T1000 (cell line): ENCODE measurements at places on chromosomes 13 and 19.

DNA sequence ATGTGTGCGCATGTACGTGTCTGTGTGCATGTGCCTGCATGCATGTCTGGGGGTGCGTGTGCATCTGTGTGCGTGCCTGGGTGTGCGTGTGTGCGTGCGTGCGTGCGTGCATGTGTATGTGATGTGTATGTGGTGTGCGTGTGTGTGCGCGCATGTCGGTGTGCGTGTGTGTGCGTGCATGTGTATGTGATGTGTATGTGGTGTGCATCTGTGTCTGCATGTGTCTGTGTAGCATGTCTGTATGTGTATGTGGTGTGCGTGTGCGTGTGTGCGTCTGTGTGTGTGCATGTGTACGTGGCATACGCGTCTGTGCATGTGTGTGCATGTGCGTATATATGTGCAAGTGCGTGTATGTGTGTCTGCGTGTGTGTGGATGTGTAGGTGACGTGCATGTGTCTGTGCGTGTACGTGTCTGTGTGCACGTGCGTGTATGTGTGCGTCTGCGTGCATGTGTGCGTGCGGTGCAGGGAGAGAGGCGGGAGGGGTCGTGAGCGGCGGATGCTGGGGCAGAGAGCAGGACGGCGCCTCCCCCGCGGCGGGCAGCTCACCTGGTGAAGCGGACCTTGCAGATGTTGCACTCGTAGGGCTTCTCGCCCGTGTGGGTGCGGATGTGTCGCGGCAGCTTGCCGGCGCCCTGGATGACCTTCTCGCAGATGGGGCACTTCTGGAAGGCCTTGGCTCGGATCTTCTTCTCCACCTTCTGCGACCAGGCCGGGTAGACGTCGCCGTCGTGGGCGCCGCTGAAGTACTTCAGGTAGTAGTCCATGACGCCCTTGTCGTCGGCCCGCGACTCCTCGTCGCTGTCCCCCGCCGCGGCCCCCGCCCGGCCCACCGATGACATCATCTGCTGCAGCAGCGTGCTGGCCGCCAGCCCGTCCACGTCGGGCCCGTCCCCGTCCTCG, 13.0 kb downstream of the ZBTB7A start:
- DNase-seq, result no peak

DNA sequence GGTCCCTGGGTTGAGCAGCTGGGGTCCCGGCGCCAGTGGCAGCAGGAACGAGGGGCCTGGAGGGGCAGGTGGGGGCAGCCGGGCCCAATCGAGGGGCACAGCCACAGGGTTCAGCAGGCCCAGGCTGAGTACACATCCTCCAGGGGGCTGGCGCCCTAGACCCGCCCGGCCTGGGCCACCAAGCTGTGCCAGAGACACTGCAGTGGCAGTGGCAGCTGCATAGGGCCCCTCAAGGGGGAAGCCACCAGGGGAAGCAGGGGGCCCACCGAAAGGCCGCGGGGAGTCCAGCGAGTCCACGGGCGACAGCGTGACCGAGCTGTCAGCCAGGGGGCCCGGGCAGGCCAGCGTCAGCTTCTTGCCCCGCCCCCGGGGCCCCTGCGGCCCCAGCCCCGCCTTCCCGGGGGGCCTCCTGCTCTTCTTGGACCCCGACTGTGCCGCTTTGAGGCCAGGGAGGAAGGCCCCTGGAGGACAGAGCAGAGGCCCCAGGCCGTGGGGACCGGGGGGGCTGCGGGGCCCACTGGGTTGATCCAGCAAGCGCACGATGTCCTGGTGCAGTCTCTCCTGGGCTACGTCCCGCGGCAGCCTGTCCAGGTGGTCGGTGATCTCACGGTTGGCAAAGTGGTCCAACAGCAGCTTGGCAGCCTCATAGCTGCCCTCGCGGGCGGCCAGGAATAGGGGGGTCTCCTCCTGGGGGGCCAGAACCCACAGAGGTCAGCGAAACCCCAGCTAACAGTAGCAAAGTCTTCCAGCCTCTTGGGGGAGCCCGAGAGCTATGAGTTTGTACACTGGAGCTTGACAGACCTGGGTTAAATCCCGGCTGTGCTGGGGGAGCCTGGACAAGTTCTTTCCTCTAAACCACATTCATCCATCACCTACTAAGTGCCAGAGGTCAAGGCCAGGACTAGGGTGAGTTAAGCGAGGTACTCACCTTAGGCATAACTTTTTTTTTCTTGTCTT, 39.5 kb downstream of the NOTCH3 start:
- no peak for DNase-seq

DNA sequence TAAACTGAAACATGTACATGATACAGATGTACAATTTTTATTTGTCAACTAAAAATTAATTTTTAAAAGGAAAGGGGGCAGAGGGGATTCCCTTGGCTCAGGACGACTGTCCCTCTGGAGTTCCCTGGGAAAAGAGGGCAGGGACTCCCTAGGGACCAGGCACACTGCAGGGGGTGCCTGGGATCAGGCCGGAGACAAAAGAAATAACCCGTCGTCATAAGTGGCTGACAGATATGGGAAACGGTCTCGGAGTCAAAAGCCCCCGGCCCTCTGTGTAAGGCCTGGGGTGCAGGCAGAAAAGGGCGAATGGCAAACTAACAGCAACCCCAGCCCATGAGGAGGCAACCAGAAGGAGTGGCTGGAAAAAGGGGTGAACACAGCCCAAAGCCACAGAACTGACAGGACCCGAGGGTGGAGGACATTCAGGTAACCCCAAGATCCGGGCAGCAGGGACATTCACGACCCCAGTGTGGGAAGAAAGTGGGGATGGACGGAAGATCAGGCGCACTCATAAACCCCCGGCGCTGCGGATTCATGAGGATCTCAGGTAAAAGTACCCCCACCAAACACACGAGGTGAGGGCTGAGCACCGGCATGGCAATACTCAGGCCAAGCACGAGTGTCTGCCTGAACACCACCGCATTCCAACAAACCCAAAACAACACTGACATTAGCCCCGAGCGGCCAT, 6.7 kb downstream of the MLLT1 start:
- DNase-seq, result no peak

GRCh38 chr19:3094601-3095440, 659 bp downstream of the GNA11 start:
- no peak for DNase-seq

DNA sequence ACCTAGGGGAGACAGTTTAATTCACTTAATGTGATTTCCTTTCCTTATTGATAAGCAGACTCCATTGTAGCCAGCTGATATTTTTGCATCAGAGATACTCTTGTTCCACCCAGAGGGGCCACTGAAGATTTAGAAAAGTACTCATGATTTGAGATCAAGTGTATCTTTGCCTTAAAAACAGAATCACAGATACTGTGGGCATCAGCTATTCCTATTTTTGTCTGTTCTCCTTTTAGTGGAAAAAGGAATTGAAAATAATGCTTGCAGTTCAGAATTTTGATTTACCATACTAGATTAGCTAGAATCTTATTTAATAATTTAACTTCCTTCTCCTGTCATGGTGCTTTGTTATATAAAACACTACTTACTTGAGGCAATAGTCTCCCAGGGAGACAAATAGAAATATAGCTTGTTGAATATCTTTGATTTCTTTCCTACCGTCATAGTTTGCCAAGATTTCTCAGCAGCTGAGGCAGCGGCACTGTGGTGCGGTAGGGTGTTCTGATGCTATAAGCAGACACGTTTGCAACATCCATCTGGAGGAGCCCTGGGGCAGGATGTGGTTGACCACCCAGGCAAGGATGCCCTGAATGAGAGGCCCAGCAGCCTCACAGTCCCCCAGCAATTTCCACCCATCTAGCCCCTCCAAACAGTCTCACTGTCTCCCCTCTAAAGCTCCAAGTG, 47.0 kb upstream of the RAP2A start:
- DNase-seq, result no peak

DNA sequence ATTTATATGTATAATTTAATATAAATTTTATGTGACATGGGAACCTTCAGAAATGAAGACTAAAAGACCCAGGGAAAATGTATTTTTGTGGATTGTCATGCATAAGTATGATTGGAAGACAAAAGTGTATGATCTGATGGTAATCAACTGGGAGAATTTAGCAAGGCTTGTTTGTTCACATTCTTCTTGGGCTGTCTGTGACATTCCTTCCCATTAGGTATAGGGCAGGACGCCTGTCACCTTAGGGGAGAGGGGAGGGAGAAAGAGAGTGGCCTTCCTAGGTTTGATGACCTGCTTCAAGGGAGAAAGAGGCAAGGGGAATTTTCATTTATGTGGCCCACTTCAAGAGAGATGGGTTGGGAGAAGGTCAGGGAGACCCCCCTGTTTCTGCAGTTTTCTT, 22.4 kb downstream of the PIBF1 start:
- no peak for DNase-seq

DNA sequence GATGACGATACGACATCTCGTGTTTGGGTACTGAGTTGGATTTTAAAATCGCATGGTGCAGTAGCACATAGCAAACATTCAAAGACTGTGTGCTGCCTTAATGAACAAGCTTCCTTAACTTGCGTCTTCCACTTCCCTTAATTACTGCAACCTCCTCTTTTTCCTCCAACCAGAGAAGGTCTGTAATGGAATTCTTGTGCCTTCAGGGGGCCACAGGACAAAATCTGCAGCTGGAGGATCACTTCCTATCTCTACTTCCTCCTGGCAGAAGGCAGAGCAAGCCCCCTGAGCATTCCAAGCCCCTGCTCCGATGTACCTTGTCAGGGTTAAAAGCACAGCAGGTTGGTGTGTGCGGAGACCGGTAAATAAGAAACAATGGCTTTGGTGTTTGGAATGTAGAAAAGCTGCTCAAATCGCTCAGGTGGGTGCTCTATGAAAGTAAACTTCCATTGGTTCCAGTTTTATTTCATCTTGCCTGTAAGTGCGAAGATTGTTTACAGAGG, 151.3 kb upstream of the UQCRFS1 start:
- no peak for DNase-seq

GRCh38 chr13:88235441-88235840, 564.3 kb downstream of the SLITRK5 start:
- no peak for DNase-seq

DNA sequence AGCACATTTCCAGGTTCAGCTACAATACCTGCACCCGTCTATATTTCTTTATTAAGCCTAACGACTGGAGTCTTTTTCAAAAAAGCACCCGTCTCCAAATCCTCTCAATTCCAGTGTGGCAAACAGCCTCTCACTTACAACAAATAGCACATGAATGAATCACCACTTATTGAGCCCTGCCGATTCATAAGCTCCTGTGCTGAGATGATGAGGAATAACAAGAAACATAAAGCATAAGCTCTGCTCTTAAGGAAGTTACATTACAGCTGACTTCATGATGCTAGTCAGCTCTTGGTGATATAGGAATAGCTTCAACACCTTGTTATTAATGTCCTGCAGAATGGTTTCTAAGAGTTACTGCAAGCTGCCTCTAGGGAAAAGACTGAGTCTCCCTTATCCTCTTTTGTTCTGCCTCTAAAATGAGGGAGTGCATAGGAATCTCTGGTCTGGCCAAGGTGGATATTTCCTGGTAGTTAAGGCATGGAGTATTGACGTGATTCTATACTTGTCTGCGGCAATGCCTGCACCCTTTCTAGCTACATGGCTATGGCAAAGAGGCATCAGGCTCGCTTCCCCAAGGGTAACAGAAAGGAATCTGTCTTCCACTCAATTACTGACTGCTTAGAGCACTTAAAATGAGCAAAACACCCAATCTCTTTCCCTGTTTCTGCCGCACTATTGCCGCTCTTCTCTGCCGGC, 195.7 kb downstream of the KLF12 start:
- no peak for DNase-seq

DNA sequence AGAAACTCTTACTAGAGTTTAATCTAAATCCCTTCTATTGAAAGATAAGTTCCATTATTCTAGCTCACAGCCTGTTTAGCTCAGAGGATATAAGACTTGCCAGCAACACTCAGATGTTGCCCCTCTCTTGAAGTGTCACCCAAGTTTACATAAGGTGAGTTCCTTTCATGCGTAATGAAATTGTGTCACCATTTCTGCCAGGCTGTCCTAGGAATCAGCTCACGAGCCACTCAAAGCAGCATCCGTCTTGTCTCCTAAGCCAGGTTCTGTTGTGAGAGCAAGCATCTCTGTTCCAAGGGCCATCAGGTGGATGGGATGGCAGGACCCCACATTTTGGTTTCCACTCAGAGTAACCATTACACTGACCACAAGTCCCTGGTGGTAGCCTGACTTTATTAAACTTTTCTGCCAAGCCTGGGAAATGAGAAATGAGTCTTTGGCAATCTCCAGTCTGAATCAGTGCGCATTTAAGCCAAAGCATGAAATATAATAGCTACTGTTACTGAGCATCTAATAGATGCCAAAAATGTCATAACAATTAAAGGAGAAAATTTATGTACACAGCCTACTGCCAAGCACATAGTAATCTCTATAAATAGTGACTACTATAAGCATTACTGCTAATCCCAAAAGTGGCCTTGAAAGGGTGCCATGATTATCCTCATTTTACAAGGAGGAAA, 179.6 kb upstream of the MIR17HG start:
- no peak for DNase-seq

DNA sequence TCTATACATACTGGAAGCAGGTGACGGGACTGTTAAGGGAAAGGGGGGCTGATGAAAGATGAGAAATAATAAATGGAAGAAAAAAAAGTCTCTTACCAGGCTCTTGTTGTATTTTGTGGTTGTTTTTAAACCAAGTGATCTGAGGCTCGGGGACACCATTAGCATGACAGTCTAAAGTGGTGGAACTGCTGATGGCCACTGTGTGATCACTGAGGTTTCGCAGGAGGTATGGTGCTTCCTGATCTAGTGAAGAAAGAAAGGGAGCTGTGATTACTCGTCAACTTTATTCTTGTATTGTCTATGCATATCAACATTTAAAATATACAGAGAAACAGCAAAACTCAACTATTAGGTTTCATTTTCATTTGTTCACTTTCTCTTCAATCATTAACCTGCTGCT, 110.1 kb downstream of the FLT1 start:
- DNase-seq, result no peak

DNA sequence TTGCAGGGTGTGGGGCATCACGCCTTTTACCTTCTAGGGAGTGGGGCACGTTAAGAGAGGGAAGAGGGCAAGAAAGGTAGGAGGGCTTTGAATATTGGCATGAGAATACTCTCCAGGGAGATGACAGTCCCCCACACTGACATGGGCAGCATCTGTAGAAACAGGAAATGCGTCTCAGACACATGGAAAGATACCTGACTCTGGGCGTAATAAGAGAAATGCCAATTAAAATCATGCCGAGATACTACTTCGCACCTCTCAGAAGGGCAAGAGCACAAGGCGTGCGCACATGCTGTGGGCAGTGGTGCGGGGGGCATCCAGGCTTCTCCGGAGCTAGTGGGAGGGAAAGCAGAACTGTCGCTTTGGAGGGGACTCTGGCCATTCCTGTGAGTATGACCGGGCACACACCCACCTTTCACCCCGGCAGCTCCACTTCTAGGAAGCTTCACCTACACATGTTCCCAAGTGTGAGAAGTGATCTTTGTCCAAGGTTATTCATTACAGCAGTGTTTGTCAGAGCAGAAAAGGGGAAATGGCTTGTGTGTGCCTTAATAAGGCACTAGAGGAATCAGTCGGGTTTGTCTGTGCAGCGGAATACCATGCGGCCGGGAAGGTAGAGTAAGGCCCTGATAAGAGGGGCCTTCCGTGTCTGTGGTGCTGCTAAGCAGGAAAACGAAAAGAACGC, 99.5 kb downstream of the SIPA1L3 start:
- DNase-seq, result no peak

DNA sequence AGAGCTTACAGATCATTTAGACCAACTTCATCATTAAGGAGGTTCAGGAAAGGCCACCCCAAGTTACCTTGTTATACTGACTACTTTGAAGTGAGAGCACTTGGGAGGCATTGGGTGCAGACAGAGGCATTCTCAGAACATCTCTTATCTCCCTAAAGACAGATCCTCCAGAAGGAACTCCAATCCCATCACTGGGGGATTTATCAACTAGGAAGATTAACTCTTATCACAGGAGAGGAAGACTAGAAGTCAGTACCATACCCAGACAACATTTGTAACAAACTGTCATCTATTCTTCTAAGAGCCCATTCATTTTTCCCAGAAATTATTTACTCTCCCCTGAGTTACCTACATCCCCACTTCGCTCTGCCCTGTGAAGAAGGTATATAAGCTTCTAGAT, 5.8 kb upstream of the RFXAP start:
- DNase-seq, result no peak
